CD4-positive, alpha-beta T cell treated with Interleukin-10 for 1 hour (primary cell): ENCODE measurements at places on chromosomes 12 and 14.

DNA sequence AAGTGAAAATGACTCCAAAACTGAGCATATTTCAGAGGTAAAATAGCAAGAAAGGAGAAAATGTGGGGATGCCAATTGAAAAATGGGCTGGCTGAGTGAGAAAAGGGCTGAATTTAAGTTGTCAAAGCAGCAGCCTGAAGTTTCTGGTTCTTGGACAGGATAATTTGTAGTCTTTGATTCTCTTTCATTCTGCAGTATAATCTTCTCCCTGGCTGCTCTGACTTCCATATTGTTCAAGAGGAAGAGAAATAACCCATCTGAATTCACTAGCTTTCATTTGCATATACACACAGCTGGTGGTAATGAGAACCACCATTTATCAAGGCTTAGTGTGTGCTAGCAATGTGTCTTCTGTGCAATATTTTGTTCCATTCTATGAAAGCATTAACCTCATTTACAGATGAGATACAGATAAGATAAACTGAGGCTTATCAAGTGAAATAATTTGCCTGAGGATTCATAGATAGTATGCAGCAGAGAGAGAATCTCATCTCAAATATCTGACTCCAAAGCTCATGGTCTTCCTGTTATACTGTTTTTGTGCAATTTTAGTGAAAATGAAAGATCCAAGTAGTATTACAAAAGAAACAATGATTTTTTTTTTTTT lies 184.2 kb downstream of the TMTC2 start:
- no peak for DNase-seq

- DNase-seq: peak; percentile 19
Measured at GRCh38 chr12:122006186-122006926, 15.3 kb upstream of the BCL7A start.

GRCh38 chr12:32107359-32108267 lies 966 bp downstream of the BICD1 start:
- peak; percentile 24 for DNase-seq

DNA sequence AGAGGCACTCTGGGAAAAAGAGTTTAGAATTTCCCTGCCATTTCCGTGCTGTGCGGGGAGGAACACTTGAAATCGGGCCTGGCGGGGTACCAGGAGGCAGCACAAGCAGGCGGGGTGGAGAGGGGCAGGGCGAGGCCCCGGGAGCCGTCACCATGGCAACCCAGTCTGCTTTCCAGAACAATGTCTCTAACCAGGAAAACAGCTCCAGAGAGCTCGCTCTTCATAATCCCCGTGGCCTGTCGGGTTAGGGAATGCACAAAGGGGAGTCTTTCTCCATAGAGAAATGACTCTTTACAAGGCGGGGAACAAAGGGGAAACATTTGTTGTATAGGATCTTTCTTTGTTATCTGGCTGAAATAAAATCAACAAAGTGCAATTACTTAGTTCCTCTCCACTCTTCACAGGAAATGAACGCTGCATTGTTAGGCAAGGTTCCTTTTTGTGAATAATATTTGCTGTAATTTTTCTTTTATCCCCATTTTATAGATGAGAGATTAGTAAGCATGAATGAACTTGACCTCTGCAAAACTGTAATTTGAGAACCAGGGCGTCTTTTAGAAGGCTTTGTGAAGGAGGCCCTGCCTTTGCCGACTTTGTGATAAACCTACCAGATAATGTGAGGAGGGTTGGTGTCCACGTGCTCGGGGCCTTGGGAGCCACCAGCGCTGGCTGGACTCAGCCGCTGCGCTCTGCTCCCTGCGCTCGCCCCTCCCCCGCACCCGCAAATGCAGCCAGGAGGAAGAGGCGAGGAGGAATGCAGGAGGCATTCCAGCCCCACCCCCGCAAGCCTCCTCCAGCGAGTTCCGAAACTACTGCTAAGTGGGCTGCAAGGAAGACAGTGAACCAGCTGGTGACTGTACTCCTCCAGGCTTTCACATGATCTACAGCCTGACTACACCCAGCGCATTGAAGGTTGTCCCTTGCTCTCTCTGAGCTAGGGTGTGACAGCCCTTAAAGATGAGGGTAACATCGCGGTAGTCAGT lies 105.2 kb upstream of the ATF7IP start:
- peak; percentile 33 for DNase-seq

DNA sequence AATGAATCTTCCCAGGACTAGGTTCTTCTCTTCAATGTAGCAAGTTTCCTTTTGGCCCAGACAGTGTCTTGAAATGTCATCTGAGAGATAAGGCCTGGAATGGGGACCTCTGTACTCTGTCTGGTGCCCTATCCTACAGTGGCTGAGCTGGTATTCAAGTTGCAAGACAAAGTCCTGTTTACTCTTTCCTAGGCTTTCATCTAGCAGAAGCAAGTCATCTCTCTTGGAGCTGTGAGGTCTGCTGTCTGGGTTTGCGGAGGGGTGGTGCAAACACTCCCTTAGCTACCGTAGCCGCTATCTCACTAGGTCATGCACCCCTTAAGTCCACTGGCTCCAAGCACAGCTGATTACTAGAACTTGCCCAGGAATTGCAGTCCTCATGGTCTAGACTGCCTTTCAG lies 149.7 kb upstream of the SLC16A7 start:
- no peak for DNase-seq

GRCh38 chr12:22126758-22127157 lies 80.7 kb downstream of the CMAS start:
- DNase-seq: no peak

DNA sequence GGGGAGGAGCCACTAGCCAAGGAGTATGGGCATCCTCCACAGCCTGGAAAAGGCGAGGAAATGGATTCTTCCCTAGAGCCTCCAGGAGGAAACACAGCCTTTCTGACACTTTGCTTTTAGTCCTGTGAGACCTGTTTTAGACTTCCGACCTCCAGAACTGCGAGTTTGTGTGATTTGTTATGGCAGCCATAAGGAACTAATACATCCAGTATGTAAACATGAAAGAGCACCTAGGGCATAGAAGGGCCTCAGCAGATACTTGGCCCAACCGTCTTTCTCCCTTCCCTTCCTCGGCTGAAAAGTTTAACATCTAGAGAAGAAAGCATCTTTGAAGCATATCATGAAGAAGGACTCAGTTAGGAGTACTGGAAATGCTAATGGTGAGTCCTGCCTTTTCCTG lies 3.6 kb downstream of the HIP1R start:
- no peak for DNase-seq

- no peak for DNase-seq
Measured at GRCh38 chr14:38941488-38941887, 161.5 kb downstream of the SEC23A start.

- no peak for DNase-seq
Measured at GRCh38 chr12:53502983-53503728, 2.1 kb downstream of the TARBP2 start.

GRCh38 chr12:57569858-57570257 lies 20.0 kb downstream of the KIF5A start:
- DNase-seq: no peak
